ENCODE measurements at places on chromosomes 3 and 15.

GRCh38 chr15:44144184-44144583, 50.9 kb downstream of the FRMD5 start:
- DNase-seq: no peak

GRCh38 chr3:139541532-139542288, 2.2 kb upstream of the RBP1 start:
- DNase-seq: no peak

DNA sequence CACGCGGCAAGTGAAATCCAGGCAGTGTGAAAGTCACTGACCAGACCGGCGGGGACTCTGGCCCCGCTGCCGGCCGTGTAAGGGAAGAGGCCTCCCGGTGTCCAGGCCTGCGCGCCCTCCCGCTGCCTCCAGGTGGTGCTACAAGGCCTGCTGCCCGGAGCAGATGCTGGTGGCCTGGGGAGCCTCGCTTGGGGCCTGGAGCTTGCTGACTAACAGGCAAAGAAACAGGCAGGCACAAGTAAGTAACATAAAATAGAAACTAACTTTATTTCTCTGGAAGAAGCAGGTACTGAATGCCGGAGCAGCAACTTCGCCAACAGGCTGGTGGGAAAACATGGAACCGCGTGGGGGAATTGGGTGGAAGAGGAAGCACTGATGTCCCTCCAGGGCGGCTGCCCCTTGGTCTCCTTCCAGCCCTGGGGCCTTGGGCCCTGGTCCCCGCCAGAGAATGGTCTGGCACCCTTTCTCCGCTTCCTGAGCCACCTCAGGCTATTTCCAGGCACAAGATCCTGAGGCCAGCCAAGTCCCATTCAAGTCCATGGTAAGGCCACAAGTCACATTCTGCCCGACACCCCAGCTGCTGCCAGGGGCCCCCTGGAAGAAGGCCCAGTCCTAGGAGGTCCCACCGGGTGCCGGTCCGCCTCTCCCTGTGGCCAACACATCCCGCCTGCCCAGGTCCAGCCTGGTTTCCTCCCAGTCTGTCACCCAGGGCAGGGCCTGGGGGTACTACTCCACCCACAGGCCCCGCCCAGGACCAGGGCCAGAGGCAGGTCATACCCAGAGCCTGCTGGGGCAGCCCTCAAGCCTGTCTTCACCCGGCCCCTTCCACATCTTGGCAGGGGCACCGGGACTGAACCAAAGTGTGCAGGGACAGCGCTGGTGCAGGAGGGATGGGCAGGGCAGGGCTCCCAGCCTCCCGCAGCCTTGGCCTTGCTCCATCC, 45.0 kb downstream of the TNK2 start:
- DNase-seq: peak; percentile 38

DNA sequence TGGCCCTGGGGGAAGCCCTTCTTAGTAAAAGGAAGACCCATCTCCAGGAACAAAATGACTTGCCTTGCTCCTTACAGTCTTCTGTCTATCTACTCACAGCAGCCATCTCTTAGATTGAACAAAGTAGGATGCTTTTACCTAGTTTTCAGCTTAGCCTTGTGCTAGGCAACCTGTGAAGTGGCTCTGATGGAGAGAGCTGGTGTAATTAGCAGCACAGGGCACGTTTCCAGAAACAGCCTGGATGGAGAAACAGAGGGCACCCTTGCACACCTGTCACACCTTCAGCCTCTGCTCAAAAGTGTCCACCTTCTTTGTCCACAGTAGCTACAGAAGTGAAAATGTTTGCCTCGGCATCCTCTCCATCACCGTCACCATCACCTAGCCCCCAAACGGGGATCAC, 292.9 kb downstream of the RORA start:
- no peak for DNase-seq

- DNase-seq: no peak
These were observed 4.5 kb downstream of the HDC start for GRCh38 chr15:50260969-50261496.

GRCh38 chr3:46624533-46624932, 12.2 kb downstream of the FAM240A start:
- DNase-seq: no peak

GRCh38 chr3:180698760-180699270, 19.5 kb upstream of the CCDC39 start:
- no peak for DNase-seq

- DNase-seq: no peak
These were observed 223.3 kb upstream of the TPRG1 start for GRCh38 chr3:188948281-188948996.

DNA sequence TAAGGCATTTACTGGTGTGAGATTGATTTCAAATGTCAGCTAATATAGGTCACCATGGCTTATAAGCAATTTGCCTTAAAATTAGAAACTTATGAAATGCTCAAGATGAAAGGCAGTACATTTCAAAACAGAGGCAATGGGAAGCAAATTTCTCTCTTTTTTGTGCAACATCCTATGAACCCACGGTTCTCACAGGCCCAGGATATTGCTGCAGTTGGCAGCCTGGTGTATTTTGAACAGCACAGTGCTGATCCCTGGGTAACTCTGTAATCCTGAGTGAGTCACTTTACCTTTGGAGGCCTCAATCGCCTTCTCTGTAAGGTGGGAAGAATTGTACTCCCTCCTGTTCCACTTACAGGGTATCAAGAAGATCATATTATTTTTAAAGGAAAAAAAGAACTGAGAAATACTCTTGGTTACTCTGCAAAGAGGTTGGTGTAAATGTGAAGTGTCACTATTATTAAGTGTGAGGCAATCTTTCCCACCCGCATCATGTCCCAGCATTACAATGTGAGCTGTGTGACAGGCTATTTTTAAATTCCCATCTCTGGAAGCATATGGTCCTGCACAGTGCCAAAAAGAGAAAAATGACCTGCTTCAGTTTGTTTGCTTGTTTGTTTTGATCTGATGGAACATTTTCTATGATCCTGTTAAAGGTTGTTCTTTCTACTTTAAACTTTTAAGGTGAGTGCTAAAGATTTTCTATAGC, 190.1 kb upstream of the LPP start:
- DNase-seq: no peak

DNA sequence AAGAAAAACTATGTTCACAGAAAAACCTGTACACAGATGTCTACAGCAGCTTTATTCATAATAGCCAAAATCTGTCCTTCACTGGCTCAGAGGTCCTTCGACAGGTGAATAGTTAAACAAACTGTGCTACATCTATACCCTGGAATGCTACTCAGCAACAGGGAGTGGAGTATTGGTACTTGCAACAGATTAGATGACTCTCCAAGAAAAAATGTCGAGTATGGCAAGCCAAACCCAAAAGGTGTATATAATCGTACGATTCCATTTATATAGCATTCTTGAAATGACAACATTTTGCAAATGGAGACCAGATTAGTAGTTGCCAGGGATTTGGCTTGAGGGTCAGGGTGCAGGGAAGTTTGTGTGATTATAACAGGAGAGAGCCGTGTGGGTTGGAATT, 22.4 kb upstream of the RGMA start:
- DNase-seq: no peak
